ENCODE measurements at places on chromosomes 7 and 10. TPM values are rescaled to one million over a fixed set of nuclear protein-coding genes. Genes with fewer than 3 reads are reported as not detected.
A peak's percentile ranks its signal among the peaks of the same experiment; 100 is the strongest.

- no peak for DNase-seq
Measured at GRCh38 chr7:121202125-121202524, 126.7 kb upstream of the WNT16 start.

DNA sequence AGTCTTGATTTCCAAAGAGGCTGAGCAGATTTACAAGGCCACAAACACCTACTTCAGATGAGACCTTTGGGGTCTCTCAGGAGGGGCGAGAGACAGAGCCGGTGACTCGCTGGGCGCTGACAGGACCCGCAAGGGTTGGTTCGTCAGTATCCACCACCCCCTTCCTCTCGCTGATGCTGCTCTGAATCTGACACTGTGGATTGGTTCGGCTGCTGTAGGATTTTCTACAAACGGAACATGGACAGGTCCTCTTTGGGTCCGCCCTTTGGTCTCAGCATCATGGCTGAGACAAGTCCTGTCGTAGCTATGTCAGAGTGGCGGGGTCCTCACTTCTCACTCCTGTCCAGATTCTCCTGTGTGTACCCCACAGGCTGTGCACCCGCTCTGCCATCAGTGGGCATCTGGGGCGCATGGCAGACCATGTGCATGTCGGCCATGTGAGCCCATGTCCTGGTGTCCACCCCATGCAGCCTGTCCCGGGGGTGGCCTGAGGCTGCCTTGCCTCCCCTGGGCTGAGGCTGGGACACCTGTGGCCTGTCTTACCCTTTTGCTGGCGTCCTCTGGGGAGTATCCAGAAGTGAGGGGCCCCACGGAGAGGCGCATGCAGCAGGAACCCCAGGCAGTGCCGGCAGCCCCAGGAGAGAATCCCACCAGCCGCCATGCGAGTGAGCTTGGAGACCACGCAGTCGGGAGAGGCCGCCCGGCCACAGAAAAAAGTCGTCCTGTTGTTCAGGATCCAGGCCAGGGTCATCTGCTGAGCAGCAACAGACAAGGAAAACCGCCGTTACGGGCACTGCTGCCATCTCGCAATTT lies 21.6 kb upstream of the FAM20C start:
- no peak for DNase-seq

GRCh38 chr7:129009437-129009836 lies 45.5 kb downstream of the TNPO3 start:
- DNase-seq, result peak; percentile 13

GRCh38 chr7:26686448-26686981 lies 177.9 kb downstream of the SKAP2 start:
- peak; percentile 4 for DNase-seq

DNA sequence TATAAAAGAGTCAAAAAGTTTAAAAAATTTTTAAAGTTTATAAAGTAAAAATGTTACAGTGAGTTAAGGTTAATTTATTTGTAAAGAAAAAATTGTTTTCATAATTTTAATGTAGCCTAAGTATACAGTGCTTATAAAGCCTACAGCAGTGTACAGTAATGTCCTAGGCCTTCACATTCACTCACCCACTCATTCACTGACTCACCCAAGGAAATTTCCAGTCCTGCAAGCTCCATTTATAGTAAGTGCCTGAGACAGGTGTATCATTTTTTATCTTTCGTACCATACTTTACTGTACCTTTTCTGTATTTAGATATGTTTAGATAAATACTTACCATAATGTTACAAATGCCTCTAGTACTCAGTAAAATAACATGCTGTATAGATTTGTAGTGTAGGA lies 269.7 kb upstream of the PHF14 start:
- DNase-seq, result no peak

CPA2 gene
- total RNA-seq, result not detected
